ENCODE measurements at places on chromosomes 2 and 18.

- no peak for DNase-seq
These were observed 155.3 kb downstream of the SEPTIN10 start for GRCh38 chr2:109458512-109458911.

- DNase-seq = no peak
These were observed 258.8 kb downstream of the DLGAP1 start for GRCh38 chr18:4196351-4196750.

DNA sequence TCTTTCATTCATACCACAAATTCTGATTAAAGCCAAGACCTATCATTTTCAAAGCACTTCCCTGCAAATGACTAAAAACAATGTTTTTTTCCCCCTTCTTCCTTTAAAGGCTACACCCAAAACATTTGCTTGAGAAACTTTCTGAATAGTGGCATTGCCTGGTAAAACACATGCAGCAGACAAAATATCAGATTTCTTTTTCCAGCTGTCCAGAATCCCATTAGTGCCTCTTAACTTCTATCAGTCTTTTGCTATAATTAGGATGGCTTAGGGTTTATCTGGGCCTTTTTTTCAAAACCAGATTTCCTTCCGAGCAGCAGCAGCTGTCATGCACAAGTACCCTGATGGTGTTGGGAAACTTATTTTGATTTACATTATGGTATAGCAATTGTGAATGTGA lies 50.6 kb downstream of the ALPK2 start:
- no peak for DNase-seq

GRCh38 chr2:237983922-237984321 lies 17.1 kb downstream of the UBE2F start:
- no peak for DNase-seq

GRCh38 chr2:74979844-74980243 lies 21.4 kb downstream of the POLE4 start:
- no peak for DNase-seq

GRCh38 chr2:233117811-233118647 lies 57.9 kb downstream of the INPP5D start:
- peak; percentile 51 for DNase-seq

GRCh38 chr2:144595279-144595678 lies 75.4 kb upstream of the ZEB2 start:
- no peak for DNase-seq

DNA sequence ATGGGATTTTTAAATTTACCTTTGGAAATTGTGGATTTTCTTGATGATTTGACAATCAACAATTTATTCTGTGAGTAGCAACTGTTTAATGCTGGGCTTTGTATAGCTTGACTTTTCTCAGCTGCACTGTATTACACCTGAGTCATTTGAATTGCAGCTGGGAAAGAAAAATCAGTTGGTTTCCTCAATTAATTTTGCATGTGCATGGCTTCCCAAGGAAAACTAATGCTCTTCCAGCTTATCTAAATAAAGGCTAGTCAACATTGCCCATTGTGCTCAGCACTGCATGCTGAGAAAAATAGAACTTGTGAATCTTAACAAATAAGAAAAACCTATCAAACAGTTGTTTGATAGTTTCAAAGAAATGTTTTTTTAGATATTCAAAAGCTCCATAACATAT lies 268.3 kb upstream of the CDH20 start:
- DNase-seq = no peak

DNA sequence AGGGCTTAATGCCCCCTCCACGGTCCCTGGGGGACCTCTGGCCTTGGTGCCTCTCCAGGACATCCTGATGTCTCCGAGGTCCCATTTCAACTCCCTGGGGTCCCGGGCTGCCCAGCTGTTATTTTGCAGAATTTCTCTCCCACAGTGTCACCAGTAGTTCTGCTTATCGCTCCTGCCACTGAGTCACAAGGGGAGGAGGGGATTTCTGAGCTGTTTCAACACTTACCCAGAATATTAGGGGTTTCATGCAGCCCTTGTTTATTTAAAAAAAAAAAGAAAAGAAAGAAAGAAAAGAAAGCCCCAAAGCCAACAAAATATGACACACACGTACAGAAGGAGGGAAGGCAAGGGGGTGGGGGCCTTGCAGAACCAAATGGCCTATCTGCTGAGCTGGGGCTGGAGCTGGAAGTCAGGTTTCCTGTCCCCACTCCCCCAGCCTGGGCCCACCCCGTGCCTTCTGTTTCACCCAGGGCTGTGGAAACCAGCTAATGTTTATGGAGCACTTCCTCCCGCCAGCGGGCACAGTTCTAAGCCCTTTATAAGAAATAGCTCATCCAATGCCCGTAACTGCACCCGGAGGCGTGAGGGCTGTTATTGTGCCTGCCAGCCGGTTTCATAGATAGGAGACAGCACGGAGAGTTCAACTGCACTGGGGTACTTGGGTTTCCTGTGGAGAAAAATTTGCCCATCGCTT lies 8.4 kb upstream of the ARID5A start:
- peak; percentile 97 for DNase-seq

DNA sequence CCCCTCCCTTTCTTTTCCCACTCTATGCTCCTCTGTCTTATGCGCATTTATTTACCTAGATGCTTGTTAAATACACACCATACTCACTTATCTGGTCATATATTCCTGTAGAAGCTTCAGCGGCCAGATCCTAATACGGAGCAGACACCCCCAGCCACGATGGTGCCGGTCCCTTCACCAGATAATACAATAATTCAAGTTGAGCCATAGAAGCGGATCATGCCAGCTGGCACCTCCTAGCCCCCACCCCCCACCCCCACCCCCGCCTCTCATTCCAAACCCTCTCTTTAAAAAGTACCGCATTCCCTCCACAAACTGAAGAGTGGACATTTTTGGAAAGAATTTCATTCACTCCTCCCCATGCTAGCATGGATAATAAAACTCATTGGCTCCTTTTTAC lies 95.2 kb downstream of the BIN1 start:
- DNase-seq = no peak

- DNase-seq = no peak
These were observed 52.0 kb downstream of the ANKRD44 start for GRCh38 chr2:197258580-197258979.

DNA sequence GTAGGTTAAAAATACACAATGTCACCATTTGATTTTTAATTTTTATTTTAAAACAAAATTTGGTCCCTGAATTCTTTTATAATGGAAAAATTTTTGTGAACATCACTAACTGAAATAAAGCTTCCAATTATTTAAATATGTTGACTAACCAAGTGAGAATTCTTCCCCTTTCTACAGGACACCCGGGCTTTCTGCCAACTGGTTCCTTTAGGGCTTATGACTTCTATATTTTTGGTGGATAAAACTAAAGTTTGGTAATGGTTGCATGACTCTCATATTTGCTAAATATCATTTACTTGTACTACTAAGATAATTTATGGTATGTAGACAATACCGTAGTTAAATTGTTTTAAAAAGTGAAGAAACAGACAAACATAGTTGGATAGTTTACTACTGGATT lies 291.0 kb upstream of the DOK6 start:
- DNase-seq = no peak

- no peak for DNase-seq
These were observed 304.0 kb downstream of the MYCN start for GRCh38 chr2:16244153-16244965.

GRCh38 chr2:147173189-147173581 lies 671.6 kb upstream of the ACVR2A start:
- no peak for DNase-seq

DNA sequence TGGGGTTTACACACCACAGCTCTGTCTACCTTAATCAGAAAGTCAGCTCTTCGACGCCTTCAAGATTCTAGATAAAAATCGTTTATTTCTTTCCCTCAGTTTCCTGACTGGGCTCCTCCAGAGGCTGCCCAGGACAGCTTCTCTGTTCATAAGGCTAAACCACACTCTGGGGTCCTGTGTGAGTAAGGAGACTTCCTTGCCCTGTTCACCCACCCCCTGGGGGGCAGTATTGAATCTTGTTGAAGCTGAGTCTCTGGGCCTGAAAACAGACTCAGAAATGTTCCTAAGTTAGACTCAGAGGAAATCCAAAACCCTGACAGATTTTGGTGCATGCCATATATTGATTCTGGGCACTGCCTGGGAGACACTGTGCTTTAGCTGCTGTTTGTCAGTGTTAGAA lies 43.0 kb downstream of the G6PC2 start:
- DNase-seq = no peak

DNA sequence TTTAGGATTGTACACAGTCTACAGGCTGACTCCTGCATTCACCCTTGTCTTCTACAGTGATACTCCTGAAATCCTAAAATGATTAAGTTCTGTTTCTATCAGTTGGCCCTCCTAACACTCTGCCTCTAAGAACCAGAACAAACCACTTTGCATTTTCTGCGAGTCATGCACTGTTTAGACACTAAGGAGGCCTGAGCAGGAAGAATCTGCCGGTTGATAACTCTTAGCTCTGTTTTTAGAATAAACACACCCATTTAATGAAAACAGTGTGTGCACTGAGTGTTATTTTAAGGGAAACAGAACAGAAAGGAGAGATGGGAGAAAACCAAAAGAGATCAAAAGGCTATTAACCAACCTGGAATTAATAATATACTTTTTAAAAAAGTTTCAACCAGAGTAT lies 22.9 kb upstream of the SSB start:
- DNase-seq = no peak

DNA sequence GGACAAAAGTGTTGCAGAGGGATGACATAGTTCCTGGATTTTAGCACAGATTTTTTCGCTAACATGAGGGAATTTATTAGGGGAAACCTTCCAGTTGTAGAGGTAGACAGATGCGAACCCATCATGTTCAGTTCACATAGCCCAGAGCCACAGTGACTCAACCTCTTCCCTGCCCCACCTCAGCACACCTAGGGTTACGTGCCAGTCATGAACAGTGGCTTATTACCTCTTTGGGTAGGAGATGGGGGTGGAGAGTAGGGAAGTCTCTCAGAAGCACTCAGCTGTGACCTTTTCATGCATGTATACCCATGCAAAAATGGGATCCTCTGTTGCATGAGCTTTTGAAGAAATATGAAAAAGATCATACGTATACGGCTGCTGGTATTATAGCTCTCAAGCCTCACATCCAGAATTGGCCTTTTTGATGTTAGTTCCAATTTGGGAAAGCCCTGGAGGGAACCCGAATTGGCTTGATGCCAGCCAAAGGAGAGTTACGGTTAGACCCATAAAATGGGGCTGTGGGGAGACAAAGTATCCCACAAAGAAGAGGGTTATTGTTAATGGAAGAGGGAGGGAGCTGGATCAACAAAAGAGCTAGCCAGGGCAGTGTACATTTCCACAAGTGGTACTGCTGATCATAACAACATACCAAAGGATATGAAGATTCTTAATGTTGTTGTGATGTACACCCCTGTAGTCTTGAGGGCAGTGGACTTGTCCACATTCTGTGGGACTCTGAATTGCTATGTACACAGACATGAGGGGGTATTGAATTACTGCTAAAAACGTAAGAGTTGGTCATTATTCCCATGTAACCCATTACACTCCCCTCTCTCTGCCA lies 4.9 kb downstream of the TANC1 start:
- no peak for DNase-seq

DNA sequence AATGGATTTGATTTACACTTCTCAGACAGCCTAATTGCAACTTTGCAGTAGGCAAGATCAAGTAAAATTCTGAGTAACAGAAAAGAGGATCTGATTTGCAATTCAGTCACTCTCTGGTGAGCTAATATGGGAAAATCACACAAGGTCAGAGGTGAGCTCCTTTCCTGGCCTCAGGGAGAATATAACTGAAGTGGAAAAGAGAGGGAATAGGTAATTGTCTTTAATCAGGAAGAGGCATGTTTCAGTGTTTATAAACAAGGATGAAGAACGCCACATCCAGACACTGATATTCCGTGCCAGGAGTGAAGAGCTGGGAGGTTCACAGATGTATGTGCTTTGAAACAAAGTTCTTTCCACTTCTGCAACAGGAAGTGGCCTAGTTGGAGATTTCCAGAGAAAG lies 127.1 kb downstream of the ETAA1 start:
- no peak for DNase-seq

DNA sequence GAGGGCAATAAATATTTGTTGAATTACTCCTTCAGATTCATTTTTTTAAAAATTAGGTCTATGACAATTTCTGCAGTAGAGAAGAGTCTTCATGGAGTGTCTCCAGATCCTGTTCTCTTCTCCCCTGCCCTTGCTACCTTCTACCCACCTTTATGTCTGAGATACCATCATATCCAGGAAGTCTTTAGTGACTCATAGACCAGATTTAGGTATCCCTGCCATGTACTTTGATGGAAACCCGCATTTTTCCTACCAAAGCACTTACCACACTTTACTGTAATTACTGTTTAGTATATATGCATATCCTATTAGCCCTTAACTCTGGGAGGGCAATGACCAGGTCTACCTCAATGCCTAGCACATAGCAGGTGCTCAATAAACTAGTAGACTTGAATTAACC lies 11.6 kb downstream of the ZNF397 start:
- no peak for DNase-seq

DNA sequence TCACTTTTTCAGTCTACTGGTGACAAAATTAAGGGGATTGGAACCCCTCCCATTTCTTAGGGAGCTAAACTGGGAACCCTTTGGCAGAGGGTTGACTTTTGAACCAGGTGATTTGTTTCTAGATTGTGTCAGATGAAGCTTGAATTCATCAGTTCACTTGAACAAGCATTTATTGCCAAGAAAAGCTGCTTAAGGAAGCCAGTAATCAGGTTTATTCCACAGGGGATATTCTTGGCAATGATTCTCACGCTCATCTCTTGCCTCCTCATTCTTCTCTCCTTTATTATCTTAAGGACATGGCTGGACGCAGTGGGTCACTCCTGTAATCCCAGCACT lies 101.0 kb downstream of the ALPK2 start:
- DNase-seq = no peak

DNA sequence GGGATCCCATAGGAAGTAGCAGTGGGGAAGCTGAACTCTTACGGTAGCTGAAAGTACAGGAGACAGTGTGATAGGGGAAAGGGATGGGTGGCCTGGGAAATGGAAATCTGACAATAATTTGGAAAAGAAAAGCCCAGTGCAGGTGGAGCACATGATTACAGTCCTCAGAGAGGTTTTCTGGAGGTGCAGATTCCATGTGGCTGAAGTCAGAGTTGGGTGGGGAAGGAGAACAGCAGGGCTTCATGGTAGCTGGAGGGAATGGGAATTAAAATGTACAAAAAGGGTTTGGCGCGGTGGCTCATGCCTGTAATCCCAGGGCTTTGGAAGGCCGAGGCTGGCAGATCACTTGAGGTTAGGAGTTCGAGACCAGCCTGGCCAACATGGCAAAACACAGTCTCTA lies 12.2 kb downstream of the HRH4 start:
- DNase-seq = no peak

- DNase-seq = no peak
These were observed 11.8 kb upstream of the SULT1C3 start for GRCh38 chr2:108228006-108228405.

DNA sequence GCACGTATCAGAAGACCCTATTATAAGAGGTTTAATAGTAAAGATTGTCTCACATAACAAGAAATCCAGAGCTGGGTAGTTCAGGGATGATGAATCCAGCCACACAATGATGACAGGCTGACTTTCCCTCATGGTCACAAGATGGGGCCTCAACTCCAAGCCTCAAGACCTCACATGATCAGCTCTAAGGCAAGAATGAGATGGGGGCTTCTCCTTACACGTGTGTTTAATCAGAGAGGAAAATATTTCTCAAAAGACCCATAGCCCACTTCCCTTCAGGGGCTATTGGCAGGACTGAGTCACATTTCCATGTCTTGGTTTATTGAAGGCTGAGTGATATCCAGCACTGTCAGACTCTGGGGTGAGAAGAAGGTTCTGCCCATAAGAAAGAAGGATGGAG lies 100.2 kb upstream of the FOSL2 start:
- no peak for DNase-seq
